Left ventricle myocardium inferior (tissue), 1 donor: ENCODE measurements at places on chromosomes 11 and 22. TPM values are rescaled to one million over a fixed set of nuclear protein-coding genes. Genes with fewer than 3 reads are reported as not detected.

GRCh38 chr11:80041136-80042000, 600.5 kb upstream of the TENM4 start:
- H3K27ac ChIP-seq = no peak overlapping the region
- no peaks in the 10 kb centered on the region for H3K36me3 ChIP-seq
- no peak overlapping the region for H3K4me3 ChIP-seq
- peaks cover 5% of the 10 kb centered on the region for H3K27me3 ChIP-seq
- H3K4me1 ChIP-seq = no peaks in the 10 kb centered on the region
- DNase-seq = no peak

DNA sequence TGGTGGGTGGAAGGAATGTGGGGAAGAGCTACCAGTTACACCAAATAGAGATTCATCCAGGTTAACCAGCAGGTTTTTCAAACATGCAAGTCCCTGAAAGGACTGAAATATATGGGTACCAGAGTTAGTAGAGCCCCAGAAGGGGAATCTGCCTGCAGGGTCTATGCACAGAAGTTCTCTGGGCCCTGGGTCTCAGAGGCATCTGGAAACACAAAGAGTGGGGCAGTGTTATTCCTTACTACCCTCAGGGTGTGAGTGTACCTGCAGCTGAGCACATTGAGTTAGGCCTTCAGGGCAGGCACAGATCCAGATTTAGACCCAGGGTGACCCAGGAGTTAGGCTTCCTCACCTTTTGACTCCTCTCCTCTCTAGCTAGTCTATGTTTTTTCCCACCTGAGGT, 43.9 kb upstream of the SWAP70 start:
- no peak overlapping the region for H3K27ac ChIP-seq
- H3K4me1 ChIP-seq = peaks cover 11% of the 10 kb centered on the region
- no peak for DNase-seq
- H3K27me3 ChIP-seq = no peaks in the 10 kb centered on the region
- no peaks in the 10 kb centered on the region for H3K36me3 ChIP-seq
- no peak overlapping the region for H3K4me3 ChIP-seq

The KCNQ1 gene
- 41.8 TPM for total RNA-seq

- H3K4me3 ChIP-seq = no peak overlapping the region
- no peaks in the 10 kb centered on the region for H3K36me3 ChIP-seq
- H3K4me1 ChIP-seq = peaks cover 19% of the 10 kb centered on the region
- no peak overlapping the region for H3K27ac ChIP-seq
- peak; percentile 9 for DNase-seq
Observed at GRCh38 chr22:44369916-44370801, 57.4 kb upstream of the SHISAL1 start.

- H3K4me1 ChIP-seq = peaks cover 5% of the 10 kb centered on the region
- no peak overlapping the region for H3K4me3 ChIP-seq
- H3K27me3 ChIP-seq = no peaks in the 10 kb centered on the region
- no peak for DNase-seq
- H3K36me3 ChIP-seq = no peaks in the 10 kb centered on the region
- H3K27ac ChIP-seq = no peak overlapping the region
Observed at GRCh38 chr22:35725521-35725920, 7.8 kb downstream of the APOL5 start.

The PNPLA5 gene
- not detected for total RNA-seq

GRCh38 chr11:117861151-117862018, 15.1 kb downstream of the FXYD6 start:
- no peaks in the 10 kb centered on the region for H3K36me3 ChIP-seq
- H3K27me3 ChIP-seq = no peaks in the 10 kb centered on the region
- DNase-seq = peak; percentile 69
- peaks cover 79% of the 10 kb centered on the region for H3K4me1 ChIP-seq

The FAM83F gene
- 4.4 TPM for total RNA-seq

The OR4A5 gene
- not detected for total RNA-seq

DNA sequence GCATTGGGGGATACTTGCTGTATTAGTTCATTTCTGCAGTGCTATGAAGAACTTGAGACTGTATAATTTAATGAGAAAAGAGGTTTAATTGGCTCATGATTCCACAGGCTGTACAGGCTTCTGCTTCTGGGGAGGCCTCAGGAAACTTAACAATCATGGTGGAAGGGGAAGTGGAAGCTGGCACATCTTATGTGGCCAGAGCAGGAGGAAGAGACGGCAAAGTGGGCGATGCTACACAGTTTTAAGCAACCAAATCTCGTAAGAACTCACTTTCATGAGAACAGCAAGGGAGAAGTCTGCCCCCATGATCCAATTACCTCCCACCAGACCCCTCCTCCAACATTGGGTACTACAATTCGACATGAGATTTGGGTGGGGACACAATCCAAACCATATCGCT, 55.1 kb downstream of the TMPRSS5 start:
- no peaks in the 10 kb centered on the region for H3K36me3 ChIP-seq
- H3K27ac ChIP-seq = no peak overlapping the region
- H3K27me3 ChIP-seq = no peaks in the 10 kb centered on the region
- DNase-seq = no peak
- H3K4me3 ChIP-seq = no peak overlapping the region

DNA sequence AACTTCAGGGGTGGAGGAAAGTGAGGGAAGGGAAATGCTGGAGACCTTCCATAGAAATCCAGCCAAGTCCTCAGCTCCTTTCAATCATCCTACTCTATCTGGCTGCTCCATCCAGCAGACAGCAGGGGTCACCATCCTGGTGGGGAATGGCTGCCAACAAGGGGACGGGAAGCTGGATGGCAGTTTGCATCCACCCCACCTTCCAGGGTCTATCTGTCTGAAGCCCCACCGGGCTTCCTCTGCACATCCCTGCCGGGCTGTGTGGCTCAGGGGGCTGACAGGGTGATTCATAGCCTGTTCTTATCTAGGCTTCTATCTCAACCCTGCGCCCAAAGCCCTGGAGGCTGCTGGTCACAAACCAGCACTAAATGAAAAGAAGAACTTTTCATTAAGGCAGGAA, 1.1 kb downstream of the SYTL2 start:
- H3K4me1 ChIP-seq = peaks cover 17% of the 10 kb centered on the region
- H3K27me3 ChIP-seq = no peaks in the 10 kb centered on the region
- no peak overlapping the region for H3K27ac ChIP-seq
- peak overlapping the region; percentile 80 for H3K4me3 ChIP-seq

GRCh38 chr22:50032109-50032871, 19.7 kb upstream of the IL17REL start:
- H3K4me1 ChIP-seq = peaks cover 9% of the 10 kb centered on the region
- DNase-seq = no peak
- H3K36me3 ChIP-seq = no peaks in the 10 kb centered on the region
- no peak overlapping the region for H3K4me3 ChIP-seq
- peaks cover 76% of the 10 kb centered on the region for H3K27me3 ChIP-seq
- no peak overlapping the region for H3K27ac ChIP-seq

GRCh38 chr22:41816871-41817270, 16.0 kb upstream of the SREBF2 start:
- peaks cover 20% of the 10 kb centered on the region for H3K36me3 ChIP-seq
- no peak overlapping the region for H3K27ac ChIP-seq

DNA sequence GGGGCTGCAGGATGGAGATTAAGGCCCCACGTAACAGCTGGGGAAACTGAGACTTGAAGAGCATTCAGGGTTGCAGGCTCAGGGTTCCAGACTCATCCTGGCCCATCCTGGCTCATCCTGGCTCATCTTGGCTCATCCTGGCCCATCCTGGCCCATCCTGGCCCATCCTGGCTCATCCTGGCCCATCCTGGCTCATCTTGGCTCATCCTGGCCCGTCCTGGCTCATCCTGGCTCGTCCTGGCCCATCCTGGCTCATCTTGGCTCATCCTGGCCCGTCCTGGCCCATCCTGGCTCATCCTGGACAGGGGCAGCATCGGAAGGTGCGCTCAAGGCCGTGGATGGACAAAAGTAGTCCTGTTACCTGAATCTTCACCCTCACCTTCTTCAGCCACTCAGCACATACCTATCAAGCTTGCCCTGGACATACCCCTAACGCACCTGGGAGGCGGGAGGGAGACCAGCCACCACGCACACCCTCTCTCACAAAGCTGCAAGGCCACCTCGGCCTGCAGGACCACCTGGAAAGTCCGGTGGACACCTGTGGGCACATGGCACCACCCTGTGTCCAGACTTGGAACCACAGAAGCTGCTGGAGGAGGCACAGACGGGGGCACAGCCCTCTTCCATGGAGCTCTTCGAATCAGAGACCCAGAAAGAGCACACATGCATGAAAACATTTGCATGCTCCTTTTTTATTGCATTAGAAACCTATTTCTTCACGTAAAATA, 20.3 kb upstream of the NLRP6 start:
- H3K4me1 ChIP-seq = no peaks in the 10 kb centered on the region
- H3K36me3 ChIP-seq = peaks cover 11% of the 10 kb centered on the region
- H3K27me3 ChIP-seq = peaks cover 11% of the 10 kb centered on the region

GRCh38 chr22:32600147-32600546, 125.5 kb downstream of the FBXO7 start:
- H3K4me1 ChIP-seq = peaks cover 23% of the 10 kb centered on the region
- no peaks in the 10 kb centered on the region for H3K36me3 ChIP-seq
- H3K27ac ChIP-seq = no peak overlapping the region
- DNase-seq = no peak
- H3K27me3 ChIP-seq = no peaks in the 10 kb centered on the region

GRCh38 chr11:45620243-45620642, 45.2 kb downstream of the CHST1 start:
- no peak overlapping the region for H3K27ac ChIP-seq
- no peak overlapping the region for H3K4me3 ChIP-seq
- no peaks in the 10 kb centered on the region for H3K36me3 ChIP-seq
- no peak for DNase-seq

The HEPACAM gene
- not detected for total RNA-seq

- DNase-seq = peak; percentile 77
- H3K36me3 ChIP-seq = no peaks in the 10 kb centered on the region
- H3K27ac ChIP-seq = peak overlapping the region; percentile 85
- no peak overlapping the region for H3K4me3 ChIP-seq
- H3K27me3 ChIP-seq = no peaks in the 10 kb centered on the region
- peaks cover 15% of the 10 kb centered on the region for H3K4me1 ChIP-seq
Observed at GRCh38 chr22:29855611-29856181, 17.6 kb upstream of the ASCC2 start.

The CDC42EP2 gene
- total RNA-seq = 11.3 TPM

DNA sequence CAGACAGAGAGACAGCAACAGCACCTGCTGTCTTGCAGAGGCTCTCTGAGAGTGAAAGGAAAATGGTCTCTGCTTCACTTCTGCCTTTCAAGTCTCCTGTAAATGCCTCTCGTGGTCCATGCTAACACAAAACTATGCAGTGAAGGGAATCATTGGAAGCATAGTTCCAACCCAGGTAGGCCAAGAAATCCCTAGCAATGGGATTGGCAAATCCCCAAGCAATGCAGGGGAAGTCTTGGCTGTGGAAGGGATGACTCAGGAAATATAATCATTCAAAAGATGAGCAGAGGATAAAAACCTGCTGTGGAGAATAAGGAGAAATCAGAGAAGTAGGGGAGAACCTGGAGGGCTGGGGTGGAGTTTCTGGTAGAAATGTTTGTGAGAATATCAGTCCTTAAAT, 216.1 kb upstream of the ZBED5 start:
- H3K36me3 ChIP-seq = no peaks in the 10 kb centered on the region
- H3K27me3 ChIP-seq = peaks cover 10% of the 10 kb centered on the region
- no peak overlapping the region for H3K4me3 ChIP-seq
- H3K27ac ChIP-seq = no peak overlapping the region
- H3K4me1 ChIP-seq = no peaks in the 10 kb centered on the region

The TIMM10 gene
- total RNA-seq = 61.0 TPM

The OR8B4 gene
- total RNA-seq = not detected

The KRTAP5-11 gene
- not detected for total RNA-seq

GRCh38 chr11:86274503-86274902, 27.5 kb upstream of the HIKESHI start:
- H3K4me1 ChIP-seq = no peaks in the 10 kb centered on the region
- no peak overlapping the region for H3K27ac ChIP-seq
- H3K36me3 ChIP-seq = peaks cover 35% of the 10 kb centered on the region
- no peak for DNase-seq

The MED17 gene
- total RNA-seq = 21.0 TPM

DNA sequence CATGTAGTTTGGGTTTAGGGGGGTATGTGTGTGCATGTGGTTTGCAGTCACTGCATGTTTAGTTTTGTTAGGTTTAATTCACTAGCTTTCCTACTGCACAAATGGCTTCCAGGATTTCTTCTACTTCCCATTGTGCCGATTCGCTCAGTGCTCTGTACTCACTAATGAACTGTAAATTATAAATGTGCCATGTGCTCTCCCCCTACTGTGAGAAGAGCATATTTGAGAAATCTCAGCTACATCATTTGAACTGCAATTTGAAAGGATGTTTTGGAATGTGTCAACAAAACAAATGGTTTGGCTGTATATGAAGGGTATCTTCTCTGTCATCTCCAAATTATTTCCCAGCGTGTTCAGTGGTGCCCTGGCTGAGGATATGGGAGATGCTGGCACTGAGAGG, 28.1 kb downstream of the CYB5R2 start:
- no peaks in the 10 kb centered on the region for H3K27me3 ChIP-seq
- no peak overlapping the region for H3K4me3 ChIP-seq
- H3K27ac ChIP-seq = no peak overlapping the region
- H3K4me1 ChIP-seq = no peaks in the 10 kb centered on the region

The SLC15A3 gene
- total RNA-seq = 15.4 TPM

DNA sequence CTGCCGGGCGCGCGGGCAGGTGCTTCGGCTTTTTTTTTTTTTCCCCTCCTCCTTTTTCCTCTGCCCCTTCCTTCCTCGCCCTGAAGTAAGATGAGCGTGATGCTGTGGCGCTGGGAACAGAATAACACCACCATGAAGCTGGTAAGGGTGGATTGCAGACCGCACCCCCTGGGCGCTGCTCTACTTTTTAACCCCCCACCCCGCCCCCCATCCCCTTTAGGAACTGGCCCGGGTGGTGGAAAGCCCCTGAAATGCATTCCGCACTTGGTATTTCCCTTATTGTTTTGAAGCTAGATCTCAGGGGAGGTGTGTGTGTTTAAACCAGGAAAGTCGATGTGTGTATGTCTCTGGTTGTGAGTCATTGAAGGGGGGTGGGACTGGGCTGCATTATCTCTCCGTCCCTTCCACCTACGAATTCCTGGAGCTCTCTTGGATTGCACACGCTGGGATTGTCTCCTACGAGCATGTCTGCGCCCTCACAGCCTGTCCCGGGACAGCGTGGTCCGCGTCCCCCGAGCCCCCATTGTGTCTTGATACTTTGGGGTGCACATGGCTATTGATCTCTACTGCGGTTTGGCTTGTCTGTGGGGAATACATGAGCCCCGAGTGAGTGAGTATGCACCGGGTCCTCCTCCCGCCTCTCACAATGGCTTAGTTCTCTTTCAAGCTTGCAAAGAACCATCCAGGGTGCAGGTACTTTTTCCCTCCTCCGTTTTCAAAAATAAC, 64.9 kb downstream of the NAV2 start:
- peaks cover 24% of the 10 kb centered on the region for H3K4me1 ChIP-seq
- DNase-seq = no peak
- H3K4me3 ChIP-seq = peak overlapping the region; percentile 67
- H3K27ac ChIP-seq = no peak overlapping the region

DNA sequence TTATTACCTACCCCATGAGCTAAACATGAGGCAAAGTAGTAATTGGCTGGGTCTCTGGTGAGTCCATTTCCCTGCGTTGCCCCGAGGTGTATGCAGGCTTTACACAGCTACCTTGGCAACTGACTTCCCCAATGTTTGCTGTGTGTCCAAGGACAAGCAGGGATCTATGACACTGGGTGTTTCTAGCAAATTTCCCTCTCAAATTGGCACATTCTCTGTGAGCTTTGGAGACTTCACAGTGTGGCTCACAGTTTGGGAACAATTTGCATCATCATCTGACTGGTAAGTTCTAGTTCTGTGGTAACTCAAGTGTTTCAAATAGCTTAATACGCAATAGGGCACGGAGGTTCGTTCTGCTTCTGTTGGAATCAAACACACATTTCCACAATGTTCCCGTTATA, 12.5 kb downstream of the NNMT start:
- H3K27ac ChIP-seq = peak overlapping the region; percentile 67
- H3K27me3 ChIP-seq = no peaks in the 10 kb centered on the region
- peaks cover 29% of the 10 kb centered on the region for H3K4me1 ChIP-seq
- H3K36me3 ChIP-seq = peaks cover 9% of the 10 kb centered on the region
- no peak for DNase-seq

The GPHA2 gene
- not detected for total RNA-seq
